NCI-H2029 treated with DMSO at 0.1 percent for 48 hours (cell line): ENCODE measurements at places on chromosomes 5 and 9.

DNA sequence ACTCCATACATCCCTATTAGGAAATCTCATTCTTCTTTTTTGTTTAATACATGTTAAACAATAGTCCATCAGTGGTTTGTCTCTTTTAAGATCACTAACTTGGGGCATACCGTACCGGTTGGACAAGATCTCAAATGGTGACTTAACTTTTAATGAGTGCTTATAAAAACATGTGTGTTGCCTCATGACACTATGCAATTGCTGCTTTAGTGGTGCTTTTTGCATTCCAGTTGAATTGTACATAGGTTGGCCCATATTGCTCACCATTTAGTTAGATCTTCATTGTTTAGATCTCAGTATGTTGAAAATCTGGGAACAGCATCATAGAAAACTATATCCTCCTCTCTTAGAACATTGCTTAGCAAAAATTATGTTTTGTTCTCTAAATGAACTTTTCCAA is 17.8 kb downstream of the C9orf85 start:
- no peak for DNase-seq

- DNase-seq: no peak
These were observed 58.6 kb downstream of the BARX1 start for GRCh38 chr9:93896496-93897033.

DNA sequence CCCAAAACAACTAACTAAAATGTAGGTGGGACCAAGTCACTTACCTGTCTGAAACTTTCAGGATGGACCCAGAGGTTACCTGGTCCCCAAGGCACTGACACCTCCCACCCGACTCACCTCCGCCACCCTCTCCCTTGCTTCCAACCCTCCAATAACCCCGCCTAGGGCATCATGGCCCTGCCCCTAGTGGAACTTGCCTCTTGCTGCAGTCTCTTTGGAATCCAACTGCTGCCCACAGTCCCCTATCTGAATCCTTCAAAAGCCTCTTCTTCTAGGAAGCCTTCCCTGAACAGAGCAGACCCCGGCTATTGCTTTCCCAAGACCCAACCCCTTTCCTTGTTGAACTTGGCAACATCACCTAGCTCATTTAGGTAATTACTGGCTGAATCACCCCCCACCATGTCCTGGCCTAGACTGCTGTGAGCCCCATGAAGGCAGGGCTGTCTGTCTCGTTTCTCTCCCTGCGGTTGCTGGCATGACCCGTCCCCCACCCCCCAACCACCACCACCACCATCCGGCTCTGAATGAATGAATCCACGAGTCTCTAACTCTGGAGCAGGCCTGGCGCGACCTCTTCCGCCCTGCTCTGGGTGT is 9.4 kb downstream of the CRB2 start:
- no peak for DNase-seq

DNA sequence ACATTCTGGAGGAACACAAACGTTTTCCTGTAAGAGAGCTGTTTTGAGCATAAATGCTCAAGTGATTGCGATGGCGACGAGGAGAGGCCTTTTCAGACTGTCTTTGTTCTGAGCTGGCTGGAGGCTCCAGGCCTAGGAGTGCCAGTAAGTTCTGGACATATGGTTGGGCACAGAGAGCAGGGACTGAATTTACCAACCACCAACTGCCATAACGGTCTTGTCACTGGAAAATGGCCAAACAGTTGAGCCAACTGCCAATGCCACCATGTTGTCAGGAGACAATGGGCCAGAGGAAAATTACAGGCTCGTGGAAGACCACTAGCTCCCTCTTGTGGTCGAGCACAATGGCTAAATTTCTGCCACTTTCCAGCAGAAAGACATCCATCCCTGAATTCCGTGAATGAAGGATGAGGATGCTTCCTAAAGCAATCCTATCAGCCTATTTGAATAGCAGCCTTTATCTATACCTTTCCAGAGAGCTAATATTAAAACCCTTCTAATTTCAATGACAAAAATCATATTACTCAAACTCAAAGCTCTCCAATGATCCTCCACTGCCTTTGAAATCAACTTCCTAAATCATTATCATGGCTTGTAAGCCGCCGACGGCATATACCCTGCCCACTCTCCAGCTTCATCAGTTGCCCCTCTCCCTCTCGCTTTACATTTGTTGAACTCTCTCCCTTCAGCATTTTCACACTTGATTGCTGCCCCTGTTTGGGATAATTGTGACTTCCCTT is 66.9 kb upstream of the GLIS3 start:
- DNase-seq: peak; percentile 8

- no peak for DNase-seq
These were observed 84.9 kb downstream of the RALGPS1 start for GRCh38 chr9:126999315-127000068.
